ENCODE measurements at places on chromosomes 12 and 14.

- DNase-seq: no peak
Observed at GRCh38 chr14:36439766-36440165, 80.3 kb downstream of the NKX2-1 start.

- no peak for DNase-seq
Observed at GRCh38 chr12:659090-659683, 4.1 kb downstream of the NINJ2 start.

GRCh38 chr14:96567289-96567899 is 65.2 kb downstream of the PAPOLA start:
- no peak for DNase-seq

GRCh38 chr14:26974965-26975364 is 377.1 kb upstream of the NOVA1 start:
- DNase-seq: no peak

DNA sequence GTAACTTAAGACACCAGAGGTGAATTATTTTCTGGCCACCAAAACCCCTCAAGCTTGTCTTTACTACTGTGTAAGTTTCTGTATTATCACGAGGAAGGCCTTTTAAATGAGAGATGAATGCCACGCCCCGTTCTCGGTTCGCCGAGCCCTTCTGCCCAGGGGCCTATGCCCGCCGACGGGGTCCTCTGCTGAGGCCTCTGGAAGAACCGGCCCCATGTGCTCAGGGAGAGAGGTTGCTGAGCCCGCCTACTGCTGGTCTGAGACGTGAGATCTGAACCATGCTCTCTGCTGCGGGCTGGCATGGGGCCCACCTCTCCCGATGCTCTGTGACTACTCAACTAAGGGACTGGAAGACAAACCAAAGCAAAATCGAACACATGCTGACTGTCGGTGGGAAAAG is 21.0 kb downstream of the AMN start:
- DNase-seq: no peak

DNA sequence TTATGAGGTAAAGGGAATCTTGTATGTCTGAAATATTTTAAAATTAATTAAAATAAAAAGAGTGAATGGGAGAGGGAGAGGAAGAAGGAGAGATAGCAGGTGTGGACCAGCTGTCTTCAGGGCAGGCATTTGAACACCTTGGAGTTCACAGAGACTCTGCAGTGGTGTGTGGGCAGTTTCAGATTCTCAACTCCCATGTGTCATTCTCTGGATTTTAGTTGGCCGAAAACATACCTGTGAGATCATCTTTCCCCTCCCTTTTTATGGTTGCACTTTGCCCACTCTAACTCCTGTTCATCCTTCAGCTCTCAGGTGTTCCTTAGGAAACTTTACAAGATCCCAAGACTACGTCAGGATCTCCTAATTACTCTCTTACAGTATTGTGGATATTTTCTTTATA is 108.1 kb downstream of the ERC1 start:
- no peak for DNase-seq

DNA sequence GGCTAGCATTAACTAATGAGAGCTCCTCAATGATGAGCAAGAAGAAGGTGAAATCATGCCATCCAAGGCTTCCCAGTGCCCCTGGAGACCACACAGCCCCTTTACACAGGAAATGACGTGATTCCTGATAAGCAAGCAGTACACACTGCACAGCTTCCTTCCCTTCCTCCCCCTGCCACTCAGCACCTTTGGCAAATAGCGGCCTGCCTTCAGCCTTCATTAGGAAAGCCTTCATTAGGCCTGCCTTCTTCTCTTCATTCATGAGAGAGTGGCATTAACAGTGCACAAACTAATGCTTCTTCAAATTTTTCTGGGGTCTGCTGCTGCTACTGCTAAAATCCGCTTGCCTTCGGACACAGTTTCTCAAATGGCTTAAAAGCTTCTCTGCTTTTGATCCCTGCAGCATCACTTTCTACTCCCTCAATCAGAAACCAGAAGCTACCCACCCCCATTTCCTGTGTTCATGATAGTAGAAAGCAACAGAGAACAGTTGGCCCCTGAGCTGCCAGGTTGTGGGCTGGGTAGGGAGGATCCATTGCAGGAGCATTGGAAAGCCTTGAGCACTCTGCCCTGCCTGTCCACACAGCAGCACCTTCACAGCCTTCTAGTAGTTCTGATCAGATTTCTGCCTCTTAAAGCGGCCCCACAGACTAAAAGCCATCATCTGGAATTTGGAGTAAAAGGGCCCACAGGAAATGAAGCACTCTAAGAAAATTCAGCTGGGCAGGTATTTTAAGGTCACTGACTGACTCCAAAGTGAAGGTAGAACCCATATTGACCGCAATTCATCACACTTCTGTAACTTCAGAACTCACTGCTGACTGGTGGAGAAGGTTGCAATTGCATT is 103.8 kb upstream of the ETV6 start:
- peak; percentile 86 for DNase-seq

- no peak for DNase-seq
Observed at GRCh38 chr12:13039328-13039956, 4.7 kb upstream of the FAM234B start.

DNA sequence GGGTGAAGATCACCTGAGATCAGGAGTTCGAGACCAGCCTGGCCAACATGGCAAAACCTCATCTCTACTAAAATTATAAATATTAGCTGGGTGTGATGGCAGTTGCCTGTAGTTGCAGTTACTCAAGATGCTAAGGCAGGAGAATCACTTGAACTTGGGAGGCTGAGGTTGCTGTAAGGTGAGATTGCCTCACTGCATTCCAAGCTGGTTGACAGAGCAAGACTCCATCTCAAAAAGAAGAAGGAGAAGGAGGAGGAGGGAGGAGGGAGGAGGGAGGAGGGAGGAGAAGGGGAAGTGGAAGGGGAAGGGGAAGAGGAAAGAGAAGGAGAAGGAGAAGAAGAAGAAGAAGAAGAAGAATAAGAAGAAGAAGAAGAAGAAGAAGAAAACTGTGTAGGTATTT is 17.0 kb downstream of the RNASE10 start:
- no peak for DNase-seq

DNA sequence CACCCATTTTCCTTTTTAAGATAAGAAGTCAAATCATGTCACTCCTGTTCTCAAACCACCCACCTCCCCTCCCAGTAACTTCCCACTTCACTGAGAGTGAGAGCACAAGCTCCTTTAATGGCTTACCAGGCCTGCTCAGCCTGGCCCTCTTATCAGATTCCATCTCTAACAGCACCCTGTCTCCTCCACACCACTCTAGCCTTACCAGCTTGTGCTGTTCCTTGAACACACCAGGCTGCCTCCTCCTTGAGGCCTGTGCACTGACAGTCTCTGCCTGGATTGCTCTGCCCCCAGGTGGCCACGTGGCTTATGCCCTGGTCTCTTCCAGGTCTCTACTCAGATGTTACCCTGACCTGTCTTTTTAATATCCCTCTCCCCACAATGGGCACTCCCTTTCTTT is 40.1 kb upstream of the EVL start:
- peak; percentile 13 for DNase-seq

GRCh38 chr14:72169521-72169920 is 237.3 kb downstream of the RGS6 start:
- no peak for DNase-seq

DNA sequence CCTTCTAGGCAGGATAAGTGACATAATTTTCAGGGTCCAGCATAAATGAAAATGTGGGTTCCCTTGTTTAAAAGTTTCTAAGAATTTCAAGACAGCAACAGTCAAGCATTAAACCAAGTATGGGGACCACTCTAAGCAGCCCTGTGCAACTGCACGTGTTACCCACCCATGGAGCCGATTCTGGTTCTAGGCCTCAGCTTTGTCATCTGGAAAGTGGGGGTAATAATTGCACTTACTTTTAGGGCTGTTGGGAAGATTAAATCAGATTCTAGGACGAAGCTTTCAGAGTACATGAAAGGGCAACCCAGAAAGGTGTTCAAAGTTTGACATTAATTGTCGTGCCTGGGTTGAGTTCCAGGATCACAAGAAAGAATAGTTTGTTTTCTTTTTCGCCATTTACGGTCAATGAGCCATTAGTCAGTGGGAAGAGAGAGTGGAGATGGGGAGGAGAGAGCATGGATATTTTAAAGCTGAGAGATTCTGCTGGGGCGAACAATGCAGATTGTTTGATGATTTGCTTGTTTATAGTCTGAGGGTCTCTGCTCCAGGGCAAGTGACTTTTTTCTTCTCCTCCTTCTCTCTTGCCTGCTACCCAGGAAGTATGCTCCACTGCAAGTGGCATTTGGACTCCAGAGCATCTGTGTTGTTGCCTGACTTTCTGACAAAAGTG is 10.7 kb upstream of the PPFIBP1 start:
- DNase-seq: no peak

- DNase-seq: peak; percentile 26
Observed at GRCh38 chr12:21656905-21657325, 727 bp downstream of the LDHB start.

DNA sequence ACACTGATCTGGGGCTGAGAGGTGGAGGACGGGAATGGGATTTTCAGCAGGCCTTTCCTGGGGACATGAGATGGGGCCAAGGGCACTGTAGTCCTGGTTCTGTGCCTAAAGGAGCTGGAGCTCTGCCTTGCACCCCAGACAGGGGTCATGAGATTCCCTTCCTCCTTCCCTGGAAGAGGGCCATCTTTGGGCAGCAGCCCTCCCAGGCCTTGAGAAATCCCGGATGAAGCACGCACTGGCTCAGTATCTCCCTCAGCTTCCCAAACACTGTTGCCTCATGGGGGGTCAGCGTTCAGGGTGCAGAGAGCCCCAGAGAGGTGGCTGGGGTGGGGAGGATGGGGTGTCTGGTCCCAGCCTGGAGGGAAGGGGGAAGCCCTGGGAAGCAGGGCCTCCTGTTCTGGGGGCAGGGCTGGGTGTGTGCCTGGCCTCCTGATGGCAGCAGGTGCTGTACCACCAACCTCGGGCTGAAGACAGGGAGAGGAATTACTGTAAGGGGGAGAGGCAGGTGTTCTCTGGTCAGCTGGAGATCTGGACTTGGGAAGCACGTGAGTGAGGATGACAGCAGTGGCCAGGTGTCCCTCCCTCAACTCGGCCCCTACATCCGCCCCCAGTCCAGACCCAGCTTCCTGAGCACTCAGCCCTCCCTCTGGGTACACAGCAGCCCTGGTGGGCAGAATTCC is 8.4 kb upstream of the NR4A1 start:
- no peak for DNase-seq

DNA sequence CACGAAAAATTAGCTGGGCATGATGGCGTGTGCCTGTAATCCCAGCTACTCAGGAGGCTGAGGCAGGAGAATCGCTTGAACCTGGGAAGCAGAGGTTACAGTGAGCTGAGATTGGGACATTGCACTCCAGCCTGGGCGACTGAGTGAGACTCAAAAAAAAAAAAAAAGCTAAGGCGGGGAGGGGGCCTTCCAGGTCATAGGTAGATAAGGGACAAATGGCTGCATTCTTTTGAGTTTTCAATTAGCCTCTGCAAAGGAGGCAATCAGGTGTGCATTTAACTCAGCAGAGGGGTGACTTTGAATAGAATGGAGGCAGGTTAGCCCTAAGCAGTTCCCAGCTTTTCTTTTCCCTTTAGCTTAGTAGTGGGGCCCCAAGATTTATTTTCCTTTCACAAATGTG is 743 bp upstream of the AACS start:
- DNase-seq: no peak

DNA sequence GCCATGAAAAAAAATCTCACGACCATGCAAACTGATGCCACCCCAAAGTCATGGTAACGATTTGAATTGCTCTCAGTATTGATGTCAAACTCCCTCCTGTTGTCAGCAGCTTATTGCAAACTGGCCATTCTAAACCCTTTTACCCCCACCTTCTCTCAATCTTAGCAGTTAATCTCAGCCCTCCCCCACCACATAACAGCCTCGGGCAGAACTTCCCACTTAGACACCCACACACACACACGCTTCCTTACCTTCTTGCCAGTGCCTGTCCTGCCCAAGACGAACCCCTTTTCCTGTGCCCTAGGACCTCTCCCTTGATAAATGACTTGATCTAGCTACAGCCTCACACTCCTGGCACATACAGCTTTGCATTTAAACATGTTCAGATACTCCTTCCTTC is 56.6 kb downstream of the GPATCH2L start:
- no peak for DNase-seq

- no peak for DNase-seq
Observed at GRCh38 chr12:90390947-90391346, 564.0 kb downstream of the CCER1 start.

DNA sequence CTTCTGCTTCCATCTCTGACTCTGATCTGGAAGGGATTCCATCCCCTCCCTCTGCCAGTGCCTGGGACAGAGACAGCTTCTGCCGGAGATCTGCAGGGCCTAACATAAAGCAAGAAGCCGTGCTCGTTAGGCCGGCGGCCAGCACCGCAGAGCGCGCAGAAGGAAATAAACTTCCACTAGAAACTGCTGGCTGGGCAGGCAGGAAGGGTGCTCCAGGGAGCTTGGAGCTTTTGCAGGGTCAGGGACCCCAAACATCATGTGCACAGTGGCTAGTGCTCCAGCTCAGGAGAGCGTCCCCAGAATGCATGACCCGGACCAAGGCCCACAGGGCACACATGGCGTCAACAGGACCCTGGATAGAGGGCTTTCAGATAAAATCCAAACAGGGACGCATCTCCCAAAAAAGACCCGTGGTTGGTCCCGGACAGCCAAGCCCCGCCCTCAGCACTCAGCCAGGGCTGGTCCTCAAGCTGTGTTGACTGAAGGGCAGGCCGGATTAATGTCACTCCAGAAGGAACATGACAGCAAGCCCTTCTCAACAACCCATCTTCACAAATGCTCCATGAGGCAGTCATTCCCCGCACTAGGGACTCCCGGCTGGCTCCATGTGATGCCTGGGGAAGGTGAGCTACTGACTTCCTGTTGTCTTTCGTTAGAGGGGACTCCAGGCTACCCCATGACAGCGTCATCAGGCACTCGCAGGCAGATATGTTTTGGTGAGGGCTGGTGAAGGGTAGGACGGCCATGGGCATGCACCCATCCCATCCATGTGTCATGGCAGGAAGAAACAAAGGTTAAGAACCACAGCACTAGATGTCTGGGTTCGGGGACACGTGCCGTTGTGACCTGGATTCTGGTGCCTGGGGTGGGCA is 121.5 kb downstream of the CALM1 start:
- DNase-seq: no peak

DNA sequence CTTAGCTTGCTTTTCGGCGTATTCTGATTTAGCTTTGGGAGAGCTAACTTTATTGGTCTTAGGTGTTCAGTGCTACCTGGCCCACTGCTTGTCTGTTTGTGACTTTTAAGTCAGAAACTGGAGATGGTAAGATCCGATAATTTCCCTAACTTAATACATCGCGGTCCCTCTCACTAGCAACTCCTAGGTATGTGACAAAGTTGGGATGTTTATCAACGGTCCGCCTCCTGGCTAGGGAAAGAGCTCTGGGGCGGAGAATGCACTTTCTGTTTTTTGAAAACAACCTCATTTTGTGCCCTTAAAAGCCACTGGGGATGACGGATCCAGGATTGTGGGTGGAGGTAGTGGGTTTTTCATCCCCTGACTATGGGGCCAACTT is 1.2 kb downstream of the CDKN1B start:
- DNase-seq: no peak

Measured in CD4-positive, alpha-beta T cell (primary cell).